ENCODE measurements at places on chromosomes 16 and 17. TPM values are rescaled to one million over a fixed set of nuclear protein-coding genes. Genes with fewer than 3 reads are reported as not detected.
A peak's percentile ranks its signal among the peaks of the same experiment; 100 is the strongest.

DNA sequence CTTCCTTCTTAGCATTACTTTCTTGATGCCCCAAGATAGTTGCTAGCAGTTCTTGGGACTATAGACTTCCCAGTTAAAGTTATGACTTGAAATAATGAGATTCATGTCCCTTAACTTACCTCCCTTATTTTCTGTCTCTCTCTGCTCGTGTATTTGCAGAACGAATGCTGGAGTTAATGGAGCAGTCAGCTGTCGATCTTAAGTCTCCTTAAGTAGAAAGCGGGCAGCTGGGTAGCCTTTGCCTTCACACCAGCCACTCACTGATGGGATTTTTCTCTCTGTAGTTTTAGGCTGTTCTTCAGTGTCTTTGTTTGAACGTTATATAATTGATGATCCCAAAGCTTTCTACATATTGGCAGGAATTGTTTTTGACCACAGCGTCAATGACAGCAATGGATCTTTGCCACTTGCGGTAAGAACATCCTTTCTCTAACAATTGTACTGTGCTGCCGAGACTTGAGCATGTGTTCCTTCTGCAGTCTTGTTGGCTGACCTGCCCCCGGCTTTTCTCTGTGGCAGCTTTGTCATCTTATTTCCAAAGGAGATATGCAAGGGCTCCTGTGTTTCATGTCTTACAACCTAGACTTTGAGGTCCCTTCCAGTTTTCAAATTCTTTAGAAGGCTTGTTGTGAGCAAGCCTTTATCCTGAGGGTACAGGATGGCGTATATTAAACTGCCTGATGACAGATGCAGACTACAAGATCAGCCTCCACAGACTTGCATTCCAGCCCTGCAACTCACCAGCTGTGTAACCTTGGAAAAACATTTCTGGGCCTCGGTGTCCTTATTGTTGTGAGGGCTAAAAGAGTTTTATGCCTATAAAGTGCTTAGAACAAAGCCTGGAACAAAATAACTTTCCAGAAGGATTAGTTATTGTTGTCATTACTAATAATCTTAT, 25.1 kb upstream of the ABCA3 start:
- no peak for DNase-seq

DNA sequence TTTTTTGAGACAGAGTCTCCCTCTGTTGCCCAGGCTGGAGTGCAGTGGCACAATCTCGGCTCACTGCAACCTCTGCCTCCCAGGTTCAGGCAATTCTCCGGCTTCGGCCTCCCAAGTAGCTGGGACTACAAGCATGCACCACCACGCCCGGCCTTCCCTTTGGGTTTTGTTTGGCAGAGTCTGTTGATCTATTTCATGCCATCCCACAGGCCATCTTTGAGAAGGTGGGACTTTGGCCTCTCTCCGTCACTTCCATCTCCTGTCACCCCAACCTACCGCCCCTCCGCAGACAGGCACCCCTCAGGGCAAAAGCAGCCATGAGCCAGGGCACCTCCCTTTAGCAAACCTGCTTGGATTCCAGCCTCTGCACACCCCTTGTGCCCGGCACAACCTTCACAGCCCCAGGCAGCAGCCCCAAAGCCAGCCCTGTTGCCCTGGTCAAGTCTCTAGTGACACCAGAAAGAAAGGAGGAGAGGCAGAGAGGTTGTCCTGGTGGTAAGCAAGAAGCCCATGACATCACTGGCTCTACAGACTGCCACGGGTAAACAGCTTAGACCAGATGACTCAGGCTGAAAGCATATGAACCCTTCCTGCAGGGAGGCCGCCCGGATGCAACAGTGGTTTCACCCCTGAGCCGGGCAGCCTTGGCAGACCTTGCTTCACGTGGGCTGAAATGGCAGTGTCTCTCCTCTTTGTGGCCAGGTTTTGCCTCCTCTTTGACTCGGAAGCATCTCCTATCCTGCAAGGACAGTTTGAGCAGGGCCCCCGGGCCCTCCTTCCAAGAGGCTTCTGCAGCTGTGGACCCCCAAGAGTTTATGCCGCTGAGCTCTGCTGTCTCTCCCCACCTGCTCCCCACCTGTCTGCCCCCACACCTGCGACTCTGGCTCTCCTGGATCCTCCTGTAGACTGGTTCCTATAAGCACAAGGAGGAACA, 8.1 kb upstream of the TIMP2 start:
- no peak for DNase-seq

GRCh38 chr16:13660807-13661206, 259.1 kb upstream of the ERCC4 start:
- DNase-seq = no peak

DNA sequence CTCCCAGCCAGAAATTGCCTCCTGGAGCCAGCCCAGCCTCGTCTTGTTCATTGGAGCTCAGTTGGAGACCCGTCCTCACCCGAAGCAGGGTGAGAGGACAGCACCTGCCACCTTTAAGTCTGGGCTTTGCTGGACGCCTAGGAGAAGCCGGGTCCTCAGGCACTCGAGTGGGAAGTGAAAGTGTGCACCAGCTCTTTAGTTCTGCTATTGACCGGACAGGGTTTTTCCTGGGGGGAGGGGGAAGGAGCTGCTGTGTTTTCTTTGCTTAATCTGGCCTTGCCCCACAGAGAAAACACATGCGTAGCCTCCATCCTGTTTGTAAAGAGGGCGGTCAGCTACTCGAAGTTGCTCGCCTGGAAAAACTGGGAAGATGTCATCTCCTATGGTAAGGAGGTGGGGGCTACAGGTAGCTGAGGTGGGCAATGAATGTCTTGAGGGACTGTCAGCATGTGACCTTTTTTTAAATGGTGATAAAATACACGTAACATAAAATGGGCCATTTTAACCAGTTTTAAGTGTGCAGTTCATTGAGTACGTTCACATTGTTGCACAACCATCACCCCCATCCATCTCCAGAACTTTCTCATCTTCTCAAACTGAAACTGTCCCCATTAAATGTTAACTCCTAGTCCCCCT, 34.4 kb downstream of the CMIP start:
- DNase-seq = peak; percentile 84

HBQ1 gene
- total RNA-seq = not detected

GRCh38 chr17:5522476-5522875, 36.1 kb downstream of the MIS12 start:
- DNase-seq = no peak

CDH1 gene
- total RNA-seq = not detected

TMEM238L gene
- total RNA-seq = not detected

G6PC1 gene
- not detected for total RNA-seq

- no peak for DNase-seq
Measured at GRCh38 chr16:11833951-11834695, 17.2 kb downstream of the RSL1D1 start.

- DNase-seq = peak; percentile 56
Measured at GRCh38 chr17:8846768-8847211, 20.7 kb downstream of the PIK3R6 start.

RAMP2 gene
- total RNA-seq = not detected

DNA sequence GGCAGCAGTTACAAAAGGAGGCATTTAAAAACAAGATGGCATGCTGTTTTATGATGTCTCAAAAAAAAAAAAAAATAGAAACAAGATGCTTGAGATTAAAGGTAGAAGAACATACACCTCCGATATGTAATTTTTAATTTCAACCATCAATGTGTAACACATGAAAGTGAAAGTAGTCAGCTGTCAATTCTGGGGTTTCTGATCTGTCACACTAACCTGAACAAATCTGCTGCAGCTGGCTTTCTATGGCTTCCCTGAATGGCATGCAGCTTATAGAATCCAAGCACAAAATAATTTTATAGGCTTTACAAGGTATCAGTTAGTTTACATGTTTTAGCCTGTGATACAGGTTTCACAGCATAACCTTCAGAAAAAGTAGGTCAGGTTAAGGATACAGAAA, 13.5 kb downstream of the GLYR1 start:
- DNase-seq = no peak

- no peak for DNase-seq
Measured at GRCh38 chr17:9872852-9873251, 32.2 kb downstream of the RCVRN start.

DNA sequence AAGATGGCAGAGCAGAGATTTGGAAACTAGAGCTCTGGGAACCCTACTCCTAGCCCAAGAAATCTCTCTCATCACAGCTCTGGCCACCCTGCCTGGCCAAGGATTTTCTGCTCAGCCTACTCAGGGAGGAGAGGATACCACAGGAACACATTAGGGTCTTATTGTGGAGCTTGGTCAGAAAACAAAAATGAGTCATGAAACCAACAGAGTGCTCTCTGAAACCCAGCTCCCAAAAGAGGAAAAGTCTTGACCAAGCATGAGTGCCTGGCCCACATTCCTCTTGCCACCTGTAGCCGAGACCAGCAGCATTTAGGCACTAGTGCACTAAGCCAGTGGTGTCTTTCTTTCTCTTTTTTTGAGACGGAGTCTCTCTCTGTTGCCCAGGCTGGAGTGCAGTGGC, 18.1 kb downstream of the SLC13A5 start:
- DNase-seq = no peak

CD300A gene
- total RNA-seq = not detected

MYCBPAP gene
- 2.5 TPM for total RNA-seq

DNA sequence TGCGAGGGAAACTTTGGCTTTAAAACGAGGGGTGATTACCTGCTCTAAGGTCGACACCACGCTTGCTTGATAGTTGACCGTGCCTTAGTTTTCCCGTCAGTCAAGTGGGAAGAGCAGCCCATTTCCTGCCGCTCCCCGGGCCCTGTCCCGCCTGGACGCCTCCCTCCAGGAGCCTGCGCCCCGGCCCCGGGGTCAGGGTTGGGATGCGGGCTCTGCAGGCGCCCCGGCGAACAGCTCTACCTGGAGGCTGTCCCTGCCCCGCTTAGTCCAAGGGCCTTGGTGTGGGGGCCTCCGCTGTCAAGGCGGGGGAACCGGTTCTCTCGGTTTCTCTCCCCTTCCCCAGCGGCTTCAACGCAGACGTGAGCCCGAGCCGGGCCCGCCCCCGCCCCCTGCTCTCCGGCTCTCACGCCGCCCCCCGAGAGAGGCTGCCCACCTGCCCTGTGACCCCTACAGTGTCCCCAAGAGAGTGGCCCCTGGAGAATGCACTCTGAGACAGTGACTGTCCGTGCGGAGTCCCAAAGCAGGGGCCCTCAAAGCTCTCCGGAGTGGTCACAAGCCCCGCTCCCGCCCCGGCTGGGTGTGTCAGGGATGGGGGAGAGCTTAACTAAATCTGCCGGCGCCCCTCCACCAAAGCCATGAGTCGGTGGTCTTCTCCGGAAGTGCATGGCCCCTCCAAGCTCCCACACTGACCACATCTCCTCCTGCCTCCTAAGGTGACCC, 117.4 kb upstream of the SMURF2 start:
- DNase-seq = no peak

DNA sequence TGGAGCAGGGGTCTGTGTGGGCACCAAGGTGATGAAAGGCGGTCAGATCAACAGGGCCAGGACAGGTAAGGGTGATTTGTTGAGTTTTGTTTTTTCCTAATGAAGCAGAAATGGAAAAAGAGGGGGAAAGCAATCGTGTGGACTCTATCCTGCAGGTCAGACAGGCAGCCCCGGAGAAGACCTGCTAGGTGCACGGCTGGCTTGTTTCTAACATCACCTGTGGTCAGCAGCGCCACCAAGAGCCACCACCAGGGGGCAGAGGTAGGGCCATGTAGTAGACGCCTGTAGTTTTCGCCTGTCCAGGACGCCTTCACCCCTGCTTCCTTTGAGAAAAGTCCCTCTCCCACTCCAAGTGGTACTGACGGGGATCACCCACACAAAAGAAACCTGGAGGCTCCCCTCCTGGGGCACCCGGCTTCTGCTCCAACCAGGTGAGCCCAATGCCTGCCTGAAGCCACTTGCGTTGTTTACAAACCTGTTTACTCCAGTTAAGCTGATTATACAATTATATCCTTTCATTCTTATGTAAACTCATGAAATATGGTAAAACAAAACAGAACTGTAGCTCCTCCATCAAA, 54.2 kb upstream of the SEC14L1 start:
- DNase-seq = peak; percentile 90

- no peak for DNase-seq
Measured at GRCh38 chr17:67151717-67152116, 93.3 kb downstream of the HELZ start.

CCL16 gene
- not detected for total RNA-seq

DNA sequence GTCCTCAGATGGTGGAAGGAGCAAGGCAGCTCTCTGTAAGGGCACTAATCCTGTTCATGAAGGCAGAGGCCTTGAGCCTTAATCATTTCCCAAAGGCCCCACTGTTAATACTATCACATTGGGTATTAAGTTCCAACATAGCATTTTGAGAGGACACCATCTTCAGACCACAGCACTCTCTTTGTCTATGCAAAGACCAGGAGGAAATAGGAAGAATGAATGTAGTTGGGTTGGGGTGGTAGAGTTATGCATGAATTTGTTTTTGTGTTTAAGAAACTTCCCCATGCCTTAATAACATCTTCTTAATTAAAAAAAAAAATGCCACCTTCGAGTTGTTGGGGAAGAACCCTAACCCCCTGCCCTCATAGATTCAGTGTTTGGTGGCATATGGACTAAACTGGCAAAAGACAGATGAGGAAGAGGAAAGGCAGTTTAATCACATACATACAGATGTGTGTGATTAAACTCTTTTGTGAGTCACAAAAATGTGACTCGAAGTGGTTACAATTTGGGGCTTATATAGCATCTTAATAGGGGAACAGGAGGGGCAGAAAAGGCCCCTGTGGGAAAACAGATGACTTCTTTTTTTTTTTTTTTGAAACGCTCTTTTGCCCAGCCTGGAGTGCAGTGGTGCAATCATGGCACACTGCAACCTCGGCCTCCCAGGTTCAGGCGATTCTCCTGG, 35.0 kb upstream of the SLC5A10 start:
- DNase-seq = peak; percentile 90

GRCh38 chr17:43377056-43377810, 21.6 kb upstream of the ARL4D start:
- DNase-seq = no peak

DNA sequence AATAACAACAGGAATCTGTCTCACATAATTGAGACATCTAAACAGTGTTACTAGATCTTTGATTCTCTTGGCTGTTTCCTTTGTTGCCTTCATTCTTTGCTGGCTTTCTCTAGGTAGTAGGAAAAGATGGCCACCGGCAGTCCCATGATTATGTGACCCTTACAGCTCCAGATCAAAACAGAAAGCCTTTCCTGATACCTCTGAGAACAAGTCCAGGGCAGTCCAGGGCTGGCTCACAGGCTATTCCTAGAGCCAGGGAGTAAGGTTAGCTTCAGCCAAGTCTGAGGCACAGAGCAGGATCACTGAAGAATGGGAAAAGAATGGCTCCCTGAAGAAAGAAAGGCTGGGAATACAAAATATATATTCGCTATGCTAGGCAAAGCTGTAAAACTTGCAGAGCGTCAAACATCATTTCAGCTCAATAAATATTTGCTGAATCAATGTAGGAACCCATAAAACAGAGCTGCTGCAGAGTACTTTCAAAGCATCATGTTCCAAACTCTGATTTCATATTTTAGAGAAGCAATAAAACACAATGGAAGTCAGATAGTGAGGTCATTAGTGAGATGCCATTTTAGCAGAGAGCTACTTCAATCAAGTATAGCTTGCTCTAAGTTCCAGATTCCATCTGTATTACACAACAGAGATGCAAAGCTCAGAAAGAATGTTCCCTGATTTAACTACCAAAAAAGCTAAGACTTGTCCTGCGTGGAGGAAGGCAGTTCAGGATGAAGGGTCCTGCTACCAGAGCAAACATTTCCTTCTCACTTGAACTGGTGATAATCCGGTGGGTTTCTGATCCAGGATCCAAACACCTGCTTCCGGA, 23.4 kb downstream of the ADAT1 start:
- DNase-seq = no peak

GRCh38 chr16:59126486-59126885, 392.4 kb upstream of the GOT2 start:
- no peak for DNase-seq

GRCh38 chr16:48158296-48158695, 2.5 kb upstream of the ABCC12 start:
- DNase-seq = peak; percentile 64

KRTAP4-11 gene
- total RNA-seq = not detected

- DNase-seq = no peak
Measured at GRCh38 chr17:64540118-64540776, 33.5 kb downstream of the CEP95 start.

All from Karpas-422 (cell line).